ENCODE measurements at places on chromosomes 12 and 14.

- DNase-seq, result no peak
These were observed 10.2 kb upstream of the ITGB7 start for GRCh38 chr12:53217051-53217930.

DNA sequence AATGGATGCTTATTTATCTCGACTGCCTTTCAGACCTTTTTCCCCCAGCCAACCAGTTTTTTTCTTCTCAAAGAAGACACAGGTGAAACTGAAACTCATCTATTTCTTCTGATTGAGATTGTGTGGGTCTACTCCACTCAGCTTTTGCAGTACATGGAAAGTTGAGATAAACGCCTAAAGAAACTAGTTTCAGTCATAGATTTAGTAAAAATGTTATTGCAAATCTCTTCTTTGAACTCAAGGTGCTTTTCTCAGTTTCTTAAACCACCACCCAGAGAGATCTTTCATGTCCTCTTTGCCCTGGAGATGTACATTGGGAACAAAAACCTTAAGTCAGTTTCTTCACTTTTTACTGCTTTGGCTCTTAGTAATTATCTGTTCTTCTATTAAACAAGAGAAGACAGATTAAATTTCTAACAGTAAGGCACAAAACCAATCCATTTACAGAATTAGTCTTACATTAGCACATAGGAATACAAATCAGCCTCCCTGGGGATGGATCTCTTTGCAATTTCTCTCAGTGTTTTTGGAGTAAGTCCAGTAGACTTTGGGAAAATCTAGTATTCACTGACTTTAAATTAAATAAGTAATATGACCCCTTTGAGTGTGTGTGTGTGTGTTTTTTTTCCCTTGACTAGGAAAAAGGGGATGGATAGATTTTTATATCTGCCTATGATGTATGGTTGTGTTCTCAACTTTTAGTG, 11.6 kb downstream of the FBXW8 start:
- no peak for DNase-seq

- DNase-seq, result no peak
These were observed 25.4 kb downstream of the PRKCH start for GRCh38 chr14:61346793-61347192.

DNA sequence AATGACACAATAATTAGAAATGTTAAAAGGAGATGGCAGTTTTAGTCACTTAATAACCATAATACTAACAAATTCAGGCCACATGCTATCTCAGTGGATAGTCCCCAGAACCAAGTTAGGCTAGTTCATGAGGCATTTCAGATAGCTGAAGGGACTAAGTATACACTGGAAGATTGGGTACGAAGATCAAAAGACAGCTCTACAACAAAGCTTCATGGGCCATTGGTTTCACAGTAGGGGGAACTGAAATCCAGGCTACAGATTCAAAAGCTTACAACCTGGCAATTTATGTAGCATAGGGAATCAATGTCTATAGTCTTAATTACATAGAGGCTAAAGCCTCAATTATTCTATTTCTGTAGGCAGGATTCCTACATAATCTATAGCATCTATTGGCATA, 343.0 kb downstream of the RGS6 start:
- no peak for DNase-seq

DNA sequence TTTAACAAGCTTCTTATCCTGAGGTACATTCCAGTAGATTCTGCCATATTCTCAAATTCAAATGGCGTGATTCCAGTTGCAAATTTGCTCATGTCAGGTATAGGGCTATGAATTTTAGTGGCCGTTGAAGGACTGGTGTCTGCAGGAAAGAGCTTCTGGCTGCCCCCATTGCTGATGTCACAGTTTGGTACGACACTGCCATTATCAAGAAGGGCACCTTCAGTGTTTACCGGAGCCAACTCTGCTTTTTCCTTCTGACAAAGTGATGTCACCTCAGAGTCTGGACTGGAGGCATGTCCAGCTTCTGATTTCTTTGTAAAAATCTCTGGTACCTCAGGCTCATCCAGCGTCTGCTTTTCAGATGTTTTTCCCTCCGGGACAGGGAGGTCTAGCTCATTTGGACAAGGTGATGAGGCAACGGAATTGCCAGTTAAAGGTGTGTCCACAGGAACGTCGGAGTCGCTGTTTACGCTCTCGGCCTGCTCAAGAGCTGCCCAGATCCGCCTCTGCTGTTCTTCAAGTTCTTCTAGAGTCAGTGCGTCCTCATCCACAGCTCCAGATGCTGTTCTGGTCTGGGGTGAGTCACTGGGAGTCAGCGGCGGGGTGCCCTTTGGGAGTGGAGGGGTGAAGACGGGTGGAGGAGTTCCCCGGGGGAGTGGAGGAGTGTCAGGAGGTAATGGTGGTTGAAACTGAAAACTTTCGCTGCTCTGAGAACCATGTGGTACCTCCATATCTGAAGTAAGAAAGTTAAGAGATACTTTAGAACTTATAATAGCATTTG, 27.0 kb downstream of the ZCCHC8 start:
- DNase-seq, result no peak

DNA sequence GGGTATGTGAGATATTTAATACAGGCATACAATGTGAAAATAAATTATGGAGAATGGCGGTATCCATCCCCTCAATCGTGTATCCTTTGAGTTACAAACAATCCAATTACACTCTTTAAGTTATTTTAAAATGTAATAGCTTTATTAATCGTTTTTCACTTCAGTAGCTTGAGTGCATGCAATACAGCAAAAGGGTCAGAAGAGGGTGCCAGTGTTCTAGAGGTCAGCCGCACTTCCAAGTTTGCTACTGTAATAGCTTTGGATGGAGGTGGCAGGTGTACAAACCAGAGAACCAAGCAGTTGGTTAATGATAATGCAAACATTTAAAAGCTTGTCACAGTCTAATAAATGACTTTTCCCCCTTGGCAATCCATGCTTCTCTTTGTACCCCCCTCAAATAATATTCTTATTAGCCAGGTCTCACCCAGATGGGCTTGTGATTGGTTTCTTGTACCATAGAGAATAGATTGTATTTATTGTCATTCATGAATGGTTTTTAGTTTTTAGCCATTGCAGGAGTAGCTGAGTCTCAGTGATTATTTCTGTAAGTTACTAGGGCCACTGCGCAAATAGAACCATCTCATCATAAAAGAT, 127.0 kb downstream of the ERC1 start:
- no peak for DNase-seq

- DNase-seq, result no peak
These were observed 262.3 kb upstream of the GRIP1 start for GRCh38 chr12:66941150-66941549.

GRCh38 chr14:68333262-68333661, 459.6 kb downstream of the ZFP36L1 start:
- no peak for DNase-seq

- no peak for DNase-seq
These were observed 2.1 kb upstream of the SLC16A7 start for GRCh38 chr12:59593761-59594160.

- DNase-seq, result no peak
These were observed 4.4 kb upstream of the PDE6H start for GRCh38 chr12:14968478-14968877.

GRCh38 chr14:84527706-84528105, 1002.2 kb upstream of the FLRT2 start:
- no peak for DNase-seq

DNA sequence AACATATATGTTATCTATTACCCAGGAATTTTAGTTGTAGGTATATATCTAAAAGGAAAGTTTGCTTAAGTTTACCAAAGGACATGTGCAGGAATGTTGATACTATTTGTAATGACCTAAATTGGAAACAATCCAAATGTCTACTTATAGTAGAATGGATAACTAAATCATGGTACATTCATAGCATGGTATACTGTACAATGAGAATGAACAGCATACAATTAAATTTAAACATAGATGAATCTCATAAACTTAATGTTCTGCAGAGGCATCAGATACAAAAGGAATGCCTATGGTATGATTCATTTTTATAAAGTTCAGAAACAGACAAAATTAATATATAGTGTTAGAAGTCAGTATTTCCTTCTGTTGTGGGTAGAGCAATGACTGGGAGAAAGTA, 135.4 kb downstream of the GPHN start:
- DNase-seq, result no peak

- no peak for DNase-seq
These were observed 36.8 kb downstream of the DAD1 start for GRCh38 chr14:22552001-22552826.

GRCh38 chr12:51307655-51308593, 16.1 kb downstream of the BIN2 start:
- no peak for DNase-seq

- no peak for DNase-seq
These were observed 205.4 kb downstream of the RASSF9 start for GRCh38 chr12:85630851-85631250.

DNA sequence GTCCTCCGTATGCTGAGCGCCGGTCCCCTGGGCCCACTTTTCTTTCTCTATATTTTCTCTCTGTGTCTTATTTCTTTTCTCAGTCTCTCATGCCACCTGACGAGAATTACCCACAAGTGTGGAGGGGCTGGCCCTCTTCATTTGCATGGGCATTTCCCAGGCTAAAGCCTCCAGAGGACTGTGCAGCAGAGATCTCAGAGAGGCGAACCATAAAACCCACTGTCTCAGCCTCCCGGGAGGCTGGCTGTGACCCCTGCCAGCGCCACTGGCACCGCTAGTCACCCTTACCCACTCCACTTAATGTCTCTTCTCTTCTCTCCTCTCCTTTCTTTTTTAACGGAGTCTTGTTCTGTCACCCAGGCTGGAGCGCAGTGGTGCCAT, 7.1 kb upstream of the SERPINA9 start:
- DNase-seq, result no peak

GRCh38 chr12:23834076-23834475, 115.4 kb downstream of the SOX5 start:
- no peak for DNase-seq

DNA sequence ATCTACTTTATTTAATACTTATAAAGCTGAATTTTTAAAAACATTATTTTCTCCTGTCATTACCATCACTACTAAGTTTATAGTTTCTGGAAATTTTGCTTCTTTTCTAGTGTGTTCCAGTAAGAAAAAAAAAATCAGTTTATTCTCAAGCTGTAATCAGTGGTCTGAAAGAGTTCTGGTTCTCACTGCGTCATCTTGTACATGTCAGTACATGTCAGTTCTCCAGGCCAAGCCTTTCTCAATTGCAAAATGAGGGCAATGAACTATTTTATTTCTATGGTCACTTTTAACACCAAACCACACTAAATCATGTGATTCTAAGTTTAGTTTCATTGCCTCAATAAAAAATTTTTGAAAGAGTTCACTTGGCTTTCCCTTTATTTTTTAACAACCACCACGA, 468.9 kb upstream of the LRFN5 start:
- no peak for DNase-seq

DNA sequence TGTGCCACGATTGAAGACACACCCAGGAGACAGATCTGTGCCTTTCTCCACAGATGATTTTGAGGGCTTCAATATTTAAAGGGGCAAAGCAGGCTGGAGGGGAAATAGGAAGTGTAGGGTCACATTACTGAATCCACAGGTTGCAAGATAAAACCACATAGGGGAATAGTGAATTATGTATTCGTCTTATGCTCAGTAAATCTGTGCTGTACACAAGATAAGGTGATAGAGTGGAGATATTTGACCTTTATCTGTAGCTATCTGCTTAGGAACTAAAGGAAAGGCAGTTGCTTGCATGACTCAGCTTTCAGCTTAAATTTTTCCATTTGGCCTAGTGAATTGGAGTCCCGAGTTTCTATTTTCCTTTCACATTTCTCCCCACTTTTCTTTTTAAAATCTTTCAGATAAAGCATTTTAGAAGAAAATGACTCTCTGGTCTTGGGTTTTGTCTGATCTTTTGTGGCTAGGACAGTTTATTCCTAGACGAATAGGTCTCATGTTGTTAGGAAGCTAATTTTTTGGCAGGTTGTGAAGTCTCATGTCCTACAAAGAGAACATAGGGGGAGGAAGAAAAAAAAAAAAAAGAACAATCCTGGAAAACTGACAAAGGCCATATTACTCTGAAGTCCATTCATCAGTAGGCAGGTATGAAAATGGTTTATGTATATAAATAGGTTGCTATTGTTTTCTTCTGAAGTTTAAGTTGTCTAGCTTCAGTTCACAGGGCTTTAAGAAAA, 55.4 kb downstream of the FBXO33 start:
- no peak for DNase-seq

GRCh38 chr12:46401662-46402061, 29.1 kb upstream of the SLC38A2 start:
- DNase-seq, result no peak

DNA sequence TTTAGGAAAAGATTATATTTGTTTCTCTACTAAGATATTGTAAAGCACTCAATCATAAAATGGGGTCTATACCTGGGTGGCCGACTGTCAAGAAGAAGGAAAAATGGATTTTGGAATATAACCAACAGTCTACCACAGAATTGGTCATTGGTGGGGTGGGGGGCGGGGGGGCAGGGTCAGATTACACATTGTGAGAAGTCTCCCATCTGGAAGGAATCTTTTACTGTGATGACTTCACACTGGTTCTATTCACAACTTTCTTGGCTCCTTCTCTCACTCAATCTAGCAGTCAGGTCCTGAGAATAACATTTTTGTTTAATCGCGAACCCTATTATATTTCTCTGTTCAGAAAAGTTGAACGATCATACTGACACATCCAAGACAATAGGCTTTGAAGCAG, 8.7 kb upstream of the CLEC4E start:
- DNase-seq, result no peak

- DNase-seq, result no peak
These were observed 110.5 kb downstream of the SCARB1 start for GRCh38 chr12:124753228-124753591.

- DNase-seq, result no peak
These were observed 119.8 kb downstream of the TMEM121 start for GRCh38 chr14:105646175-105646574.

DNA sequence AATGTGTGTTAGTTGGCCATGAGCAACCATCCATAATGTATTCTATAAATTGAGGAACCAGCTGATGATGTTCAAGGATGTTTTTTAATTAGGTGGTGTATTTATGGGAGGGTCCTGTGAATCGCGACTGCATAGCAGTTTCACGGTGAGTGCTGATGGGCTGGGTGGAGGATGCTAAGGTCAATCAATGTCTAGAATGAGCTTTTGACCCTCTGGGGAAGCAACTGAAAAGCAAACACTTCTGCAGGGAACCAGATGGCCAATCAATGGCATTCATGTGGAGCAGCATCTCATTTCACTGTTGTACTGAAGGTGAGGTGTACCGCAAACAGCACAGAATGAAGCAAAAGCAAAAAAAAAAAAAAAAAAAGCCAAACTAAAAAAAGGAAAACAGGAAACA, 676.1 kb upstream of the TMEM132C start:
- no peak for DNase-seq

GRCh38 chr12:79016181-79016580, 151.6 kb downstream of the SYT1 start:
- no peak for DNase-seq
